Non-pigmented ciliary epithelial cell (primary cell): ENCODE measurements at places on chromosomes 3 and 15.

DNA sequence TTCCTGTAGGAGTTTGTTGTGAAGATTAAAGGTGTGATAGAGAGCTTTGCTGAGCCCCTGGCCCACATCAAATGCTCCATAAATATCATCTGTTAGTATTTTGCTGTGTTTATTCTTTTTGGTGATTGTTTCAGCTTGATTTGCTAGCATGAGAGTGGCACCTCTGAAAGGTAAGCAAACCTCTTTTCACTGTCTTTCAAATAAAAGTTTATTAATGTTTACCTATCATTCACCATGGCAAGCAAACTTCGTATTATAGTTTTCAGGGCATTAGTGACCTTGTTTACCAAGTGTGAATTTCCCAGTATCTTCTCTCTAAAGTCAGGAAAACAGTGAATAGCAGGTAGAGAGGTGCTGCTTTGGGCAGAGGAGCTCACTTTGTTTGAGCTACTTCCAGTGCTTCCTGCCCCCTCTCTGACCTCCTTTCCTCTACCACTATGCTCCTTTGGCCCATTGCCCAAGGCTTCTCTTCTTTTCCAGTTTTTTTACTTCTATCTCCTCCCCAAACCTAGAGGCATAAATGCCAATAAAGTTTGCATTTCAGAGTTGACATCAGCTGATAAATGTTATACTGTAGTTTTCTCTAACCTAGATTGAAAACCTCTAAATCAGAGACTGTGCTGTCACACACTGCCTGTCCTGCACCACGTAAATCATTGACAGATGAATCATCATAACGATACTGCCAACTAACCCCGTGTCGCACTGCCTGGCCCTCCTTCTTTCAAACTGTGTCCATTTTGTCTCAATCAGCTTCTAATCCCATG is 569.0 kb downstream of the TUSC7 start:
- DNase-seq, result no peak

DNA sequence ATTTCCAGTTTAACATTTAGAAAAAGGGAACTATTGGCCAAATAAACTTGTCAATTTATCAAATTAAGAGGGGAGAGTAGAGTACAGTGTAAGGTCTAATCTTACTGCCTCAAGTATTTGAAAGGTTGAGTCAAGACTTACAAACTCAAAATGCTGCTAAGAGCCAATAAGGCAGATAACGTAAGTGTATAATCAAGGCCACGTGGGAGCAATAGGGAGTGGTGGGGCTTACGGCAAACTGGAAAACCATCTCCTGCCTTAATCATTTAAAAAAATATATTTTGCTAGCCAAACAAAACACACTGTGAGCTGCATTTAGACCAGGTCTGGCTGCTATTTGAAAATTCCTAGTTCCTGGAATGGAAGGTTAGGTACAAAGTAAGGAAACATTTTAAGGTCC is 107.3 kb upstream of the FRMD4B start:
- no peak for DNase-seq

DNA sequence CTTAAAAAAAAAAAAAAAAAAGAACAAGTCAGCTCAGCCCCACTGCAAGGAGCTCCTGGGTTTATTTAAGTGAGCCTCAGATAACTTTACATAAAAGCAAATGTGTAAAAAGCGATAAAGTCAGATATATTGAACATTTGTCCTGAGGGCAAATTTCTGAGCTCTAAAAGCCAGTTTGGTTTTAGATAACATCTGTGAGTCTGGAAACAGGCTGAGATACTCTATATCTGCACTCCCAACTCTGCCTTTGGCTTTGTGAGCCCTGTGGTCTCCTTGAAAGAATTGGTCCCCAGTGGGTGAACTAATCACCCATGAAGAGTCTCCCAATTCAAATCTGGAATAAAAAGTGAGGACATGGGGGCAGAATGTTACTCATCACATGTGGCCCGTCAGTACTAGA is 104.6 kb downstream of the APBA2 start:
- no peak for DNase-seq

- DNase-seq, result no peak
These were observed 17.1 kb upstream of the CSTA start for GRCh38 chr3:122307976-122308375.

- peak; percentile 94 for DNase-seq
These were observed 137.2 kb upstream of the CBLB start for GRCh38 chr3:106006001-106006400.

- no peak for DNase-seq
These were observed 144.5 kb upstream of the GRM7 start for GRCh38 chr3:6716420-6716819.

DNA sequence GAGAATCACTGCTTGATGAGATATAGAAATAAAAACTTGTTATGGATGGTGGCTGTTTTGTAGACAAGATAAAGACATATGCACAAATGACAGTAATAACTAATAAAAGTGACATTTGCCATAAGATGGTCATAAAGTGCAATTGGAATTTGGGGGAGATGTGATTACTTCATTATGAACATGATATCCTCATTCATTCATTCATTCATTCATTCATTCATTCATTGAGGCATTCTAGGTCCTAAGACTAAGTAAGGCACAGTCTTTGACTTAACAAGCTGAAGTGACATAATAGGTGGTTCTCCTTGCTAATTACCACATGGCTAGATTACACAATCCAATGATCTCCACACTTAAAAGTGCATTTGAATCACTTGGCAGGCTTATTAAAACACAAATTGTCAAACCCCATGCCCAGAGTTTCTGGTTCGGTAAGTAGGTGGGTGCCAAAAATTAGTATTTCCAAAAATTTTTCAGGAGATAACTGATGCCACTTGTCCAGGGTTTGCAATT is 18.9 kb downstream of the RAP2B start:
- no peak for DNase-seq

DNA sequence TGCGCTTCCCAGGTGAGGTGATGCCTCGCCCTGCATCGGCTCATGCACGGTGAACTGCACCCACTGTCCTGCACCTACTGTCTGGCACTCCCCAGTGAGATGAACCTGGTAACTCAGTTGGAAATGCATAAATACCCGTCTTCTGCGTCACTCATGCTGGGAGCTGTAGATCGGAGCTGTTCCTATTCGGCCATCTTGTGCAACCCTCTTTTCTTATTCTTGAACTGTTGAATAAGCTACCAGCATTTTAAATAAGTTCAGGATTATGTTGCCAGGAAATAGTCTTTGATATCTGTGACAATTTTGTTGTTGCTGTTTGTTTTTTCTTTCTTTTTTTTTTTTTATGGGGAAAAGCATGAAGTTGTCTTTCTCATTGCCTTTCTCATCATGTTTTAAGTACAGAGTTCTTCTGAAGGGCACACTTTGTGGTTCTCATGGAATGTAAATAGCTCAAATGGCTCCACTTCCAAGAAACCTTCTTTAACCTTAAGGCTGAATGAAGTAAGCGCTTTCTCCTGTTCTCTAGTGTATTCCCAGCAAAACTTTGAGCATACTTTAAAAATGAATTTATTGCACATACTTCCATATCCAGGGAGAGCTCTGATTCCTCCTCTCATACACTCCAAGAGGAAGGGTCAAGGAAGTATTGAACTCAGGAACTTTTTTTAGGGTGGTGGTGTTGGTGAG is 468.0 kb upstream of the TBL1XR1 start:
- DNase-seq, result no peak

- no peak for DNase-seq
These were observed 31.6 kb downstream of the TSC22D2 start for GRCh38 chr3:150439657-150440056.

DNA sequence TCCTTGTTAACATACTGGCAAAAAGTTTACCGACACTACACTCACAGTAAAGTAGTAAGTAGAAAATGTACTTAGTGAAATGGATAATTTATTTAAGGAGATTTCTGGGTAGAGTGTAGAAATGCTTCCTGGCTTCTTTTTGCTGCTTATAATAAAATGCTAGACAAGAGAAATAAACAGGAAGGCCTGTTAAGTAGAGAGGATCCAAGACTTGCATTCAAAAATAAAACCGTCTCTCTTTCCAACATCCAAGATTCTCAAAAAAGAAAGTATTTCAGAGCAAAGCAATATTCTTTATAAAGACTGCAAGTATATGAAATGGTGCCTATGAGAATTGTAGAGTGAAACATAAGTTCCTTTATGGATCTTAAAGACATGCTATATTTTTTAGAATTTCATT is 77.0 kb upstream of the CNTN6 start:
- no peak for DNase-seq

- DNase-seq, result no peak
These were observed 86.1 kb upstream of the PSMD6 start for GRCh38 chr3:64109438-64109837.

DNA sequence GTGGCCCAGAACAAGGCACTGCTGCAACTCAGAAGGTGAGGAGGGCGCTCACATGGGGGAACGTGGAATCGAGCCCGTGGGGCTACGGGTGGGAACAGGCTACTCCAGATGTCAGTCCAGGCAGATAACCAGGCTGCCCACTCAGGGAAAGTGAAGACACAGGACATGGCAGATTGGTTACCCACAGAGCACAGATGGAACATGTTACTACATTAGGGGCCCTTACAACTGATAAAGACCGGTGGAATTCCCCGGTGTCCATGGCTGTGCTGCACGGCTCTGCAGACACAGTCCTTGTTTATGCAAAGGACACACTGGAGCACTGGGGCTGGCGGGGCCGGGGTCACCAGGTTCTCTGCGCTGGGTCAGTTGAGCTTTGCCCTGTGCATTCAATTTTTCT is 36.9 kb downstream of the PCSK6 start:
- DNase-seq, result no peak

DNA sequence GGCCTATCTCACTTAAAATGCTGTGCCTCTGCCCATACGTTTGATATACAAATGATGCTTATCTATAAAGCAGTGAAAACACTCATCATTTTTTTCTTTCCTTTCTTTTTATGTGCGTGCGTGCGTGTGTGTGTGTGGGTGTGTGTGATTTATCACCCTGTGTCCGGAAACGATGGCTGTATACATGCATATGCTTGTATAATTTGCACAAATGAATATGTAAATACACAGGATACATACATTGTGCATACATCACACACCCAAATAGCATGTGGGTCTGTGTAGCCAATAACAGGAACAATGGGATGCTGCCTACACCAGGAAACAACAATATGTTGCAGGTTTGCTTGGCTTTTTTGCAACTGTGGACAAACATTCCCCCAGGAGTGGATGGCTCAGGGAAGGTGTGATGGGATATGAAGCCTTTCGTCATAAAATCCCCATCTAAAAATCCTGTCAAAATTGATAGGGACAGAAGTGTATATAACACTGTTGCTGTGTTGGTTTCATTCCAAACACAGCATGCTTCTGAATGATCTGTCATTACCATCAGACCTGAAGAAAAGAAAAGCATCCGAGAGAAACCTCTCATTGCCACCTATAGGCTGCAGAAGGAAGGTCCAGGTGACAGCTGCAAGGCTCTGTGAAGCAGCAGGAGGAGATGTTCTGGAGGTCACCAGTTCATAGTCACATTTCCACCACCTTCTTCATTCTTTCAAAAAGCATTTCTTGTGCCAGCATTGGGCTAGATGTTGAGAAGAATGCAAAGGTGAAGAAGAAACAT is 503.9 kb upstream of the NR2F2 start:
- DNase-seq, result no peak

DNA sequence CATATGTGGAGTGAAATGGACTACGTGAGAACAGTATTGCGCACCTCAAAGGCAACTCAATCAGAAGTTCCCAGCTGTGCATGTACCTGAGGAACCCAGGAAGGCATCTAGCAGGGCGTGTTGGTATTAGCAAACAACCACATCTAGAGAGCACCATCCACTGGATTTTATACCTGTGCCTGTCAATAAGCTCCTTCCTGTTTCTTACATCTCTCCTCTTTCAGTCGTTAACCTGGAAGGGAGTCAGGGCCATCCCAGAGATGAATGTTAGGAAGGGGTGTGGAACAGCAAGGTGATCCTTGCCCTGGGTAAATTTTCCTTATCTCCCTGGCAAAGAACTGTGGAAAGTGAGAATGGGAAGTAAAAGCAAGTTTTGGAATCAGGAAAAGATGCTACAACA is 29.6 kb upstream of the CHMP2B start:
- DNase-seq, result no peak

DNA sequence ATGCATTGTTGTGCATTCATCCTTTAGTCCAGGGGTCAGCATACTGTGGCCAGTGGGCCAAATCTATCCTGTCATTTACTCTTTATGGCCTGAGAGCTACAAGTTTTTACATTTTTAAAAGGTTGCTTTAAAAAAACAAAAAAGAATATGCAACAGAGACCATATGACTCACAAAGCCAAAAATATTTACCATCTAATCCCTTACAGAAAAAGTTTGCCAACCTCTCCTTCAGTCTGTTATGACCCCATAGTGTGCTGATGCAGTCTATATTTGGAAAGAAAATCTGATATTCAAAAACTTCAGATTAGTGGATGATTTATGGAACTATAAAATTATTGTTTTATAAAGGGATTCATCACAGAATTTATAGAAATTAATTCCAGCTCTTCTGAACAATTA is 237.5 kb upstream of the IL12A start:
- no peak for DNase-seq

GRCh38 chr3:106167728-106168127 is 298.9 kb upstream of the CBLB start:
- no peak for DNase-seq

DNA sequence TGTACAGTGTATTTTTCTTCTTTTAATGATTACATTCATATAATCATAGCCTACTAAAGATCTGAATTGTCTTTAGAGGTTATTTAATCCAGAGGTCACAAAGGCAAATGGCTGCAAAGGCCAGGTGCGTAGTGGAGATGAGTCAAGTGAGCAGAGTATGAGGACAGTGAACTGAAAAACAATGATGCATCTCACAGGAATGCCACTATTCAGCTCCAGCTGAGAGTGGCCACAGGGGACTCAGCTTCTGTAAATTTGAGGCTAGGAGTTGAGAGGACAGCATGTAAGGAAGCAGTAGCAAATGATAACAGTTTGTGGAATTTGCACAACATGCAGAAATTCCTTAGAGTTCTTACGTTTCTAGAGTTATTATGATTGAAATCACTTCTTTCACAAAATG is 50.4 kb downstream of the COL6A5 start:
- peak; percentile 78 for DNase-seq

- no peak for DNase-seq
These were observed 2.0 kb upstream of the MGLL start for GRCh38 chr3:127824151-127824825.

DNA sequence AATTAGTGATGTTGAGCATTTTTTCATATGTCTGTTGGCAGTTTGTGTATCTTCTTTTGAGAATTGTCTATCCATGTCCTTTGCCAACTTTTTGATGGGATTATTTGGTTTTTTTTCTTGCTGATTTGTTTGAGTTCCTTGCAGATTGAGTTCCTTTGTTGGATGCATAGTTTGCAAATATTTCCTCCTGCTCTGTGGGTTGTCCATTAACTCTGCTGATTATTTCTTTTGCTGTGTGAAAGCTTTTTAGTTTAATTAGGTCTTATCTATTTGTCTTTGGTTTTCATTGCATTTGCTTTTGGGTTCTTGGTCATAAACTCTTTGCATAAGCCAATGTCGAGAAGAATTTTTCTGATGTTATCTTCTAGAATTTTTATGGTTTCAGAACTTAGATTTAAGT is 414.6 kb downstream of the EPHA6 start:
- DNase-seq, result no peak

DNA sequence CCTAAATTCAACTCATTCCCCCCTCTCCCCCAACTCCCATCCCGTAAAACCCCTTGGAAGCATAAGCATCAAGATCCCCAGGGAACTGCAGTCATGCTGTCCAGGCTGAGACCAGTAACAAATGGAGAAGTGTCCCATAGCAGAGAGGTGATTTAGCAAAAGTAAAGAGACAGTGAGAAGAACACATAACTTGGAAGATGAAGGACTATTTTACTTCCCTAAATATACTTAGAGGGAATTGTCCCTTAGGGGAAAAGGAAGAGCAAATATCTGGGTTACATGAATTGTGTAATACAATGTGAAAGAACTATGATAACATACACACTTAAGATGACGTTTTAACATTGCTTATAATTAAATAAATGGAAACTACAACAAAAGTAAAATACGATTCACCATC is 61.6 kb upstream of the LRRFIP2 start:
- no peak for DNase-seq
